Activated T-cell treated with anti-CD3 and anti-CD28 coated beads for 24 hours (primary cell): ENCODE measurements at places on chromosomes 4 and X.

GRCh38 chr4:183253451-183253850 lies 66.6 kb downstream of the CLDN22 start:
- DNase-seq: no peak

GRCh38 chr4:104756837-104757236 lies 262.1 kb upstream of the CXXC4 start:
- DNase-seq: no peak

GRCh38 chrX:153806999-153807575 lies 12.6 kb downstream of the SSR4 start:
- no peak for DNase-seq

GRCh38 chr4:87895964-87896621 lies 63.3 kb downstream of the MEPE start:
- peak; percentile 7 for DNase-seq

GRCh38 chr4:8047837-8048678 lies 108.4 kb upstream of the AFAP1 start:
- DNase-seq: no peak

- DNase-seq: no peak
Measured at GRCh38 chrX:43656005-43656494, at the start of gene MAOA. Gene MAOA, plus strand, starts transcription at chrX:43656299. Its CDS starts 43 bp downstream, at chrX:43656342.

DNA sequence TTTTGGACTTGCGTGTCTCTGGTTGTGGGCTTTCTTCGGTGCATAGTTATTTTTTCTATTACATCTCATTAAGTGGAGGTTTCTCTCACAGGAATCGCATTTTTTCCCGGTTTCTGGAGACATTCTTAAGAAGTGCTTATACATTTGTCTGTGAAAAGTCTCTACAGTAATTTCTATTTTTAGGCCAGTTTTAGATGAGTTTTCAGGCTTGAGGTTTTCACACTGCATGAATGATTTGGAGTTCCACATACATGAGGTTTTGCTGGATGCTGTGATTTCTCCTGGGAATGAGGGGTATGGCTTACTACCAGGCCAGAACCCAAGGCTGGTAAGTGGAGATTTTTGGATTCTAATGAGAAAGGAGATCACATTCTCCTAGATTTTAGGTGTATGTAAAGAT lies 422.6 kb upstream of the SLIT2 start:
- DNase-seq: no peak

DNA sequence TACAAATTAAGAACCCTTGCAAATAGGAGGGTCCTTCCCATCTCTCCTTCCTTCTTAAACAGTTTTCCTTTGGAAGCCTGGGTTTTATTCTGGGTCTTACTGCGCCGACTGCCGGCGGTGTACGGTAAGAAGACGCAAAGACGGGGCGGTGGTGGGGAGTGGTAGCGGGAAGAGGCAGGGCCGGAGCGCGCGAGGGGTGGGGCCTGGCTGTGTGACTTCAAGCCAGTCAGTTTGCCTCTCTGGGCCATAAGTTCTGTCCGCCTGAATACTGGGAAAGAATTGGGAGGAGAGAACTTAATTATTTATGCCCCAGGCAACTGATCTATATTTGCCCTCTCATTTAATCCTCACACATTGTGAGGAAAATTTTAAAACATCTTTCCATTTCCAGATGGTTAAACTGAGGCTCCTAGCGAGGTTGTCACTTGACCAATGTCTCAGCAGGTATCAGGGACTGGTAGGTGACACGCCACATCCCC lies 726 bp upstream of the KANTR start:
- peak; percentile 68 for DNase-seq

DNA sequence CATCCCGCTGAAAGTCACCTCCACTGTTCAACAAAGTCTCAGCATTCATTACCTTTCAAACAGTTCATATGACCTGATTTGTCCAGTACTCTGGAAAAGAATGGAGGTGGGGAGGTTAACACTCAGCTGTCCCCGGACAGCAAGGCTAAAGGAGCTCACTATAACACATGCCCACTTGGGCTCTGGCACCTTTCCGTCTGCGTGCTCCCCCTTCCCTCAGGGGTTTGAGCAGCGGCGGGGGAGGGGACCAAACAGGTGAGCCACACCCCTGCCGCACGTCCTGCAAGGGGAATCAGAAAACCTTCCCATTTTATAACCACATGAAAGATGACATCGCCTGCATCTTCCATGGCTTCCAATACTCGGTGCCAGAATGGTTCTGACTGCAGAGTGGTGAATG lies 39.9 kb upstream of the NFXL1 start:
- DNase-seq: no peak

- no peak for DNase-seq
Measured at GRCh38 chrX:155070663-155070974, 317 bp downstream of the CMC4 start.

- DNase-seq: no peak
Measured at GRCh38 chr4:99205153-99205979, 13.7 kb downstream of the ADH6 start.

DNA sequence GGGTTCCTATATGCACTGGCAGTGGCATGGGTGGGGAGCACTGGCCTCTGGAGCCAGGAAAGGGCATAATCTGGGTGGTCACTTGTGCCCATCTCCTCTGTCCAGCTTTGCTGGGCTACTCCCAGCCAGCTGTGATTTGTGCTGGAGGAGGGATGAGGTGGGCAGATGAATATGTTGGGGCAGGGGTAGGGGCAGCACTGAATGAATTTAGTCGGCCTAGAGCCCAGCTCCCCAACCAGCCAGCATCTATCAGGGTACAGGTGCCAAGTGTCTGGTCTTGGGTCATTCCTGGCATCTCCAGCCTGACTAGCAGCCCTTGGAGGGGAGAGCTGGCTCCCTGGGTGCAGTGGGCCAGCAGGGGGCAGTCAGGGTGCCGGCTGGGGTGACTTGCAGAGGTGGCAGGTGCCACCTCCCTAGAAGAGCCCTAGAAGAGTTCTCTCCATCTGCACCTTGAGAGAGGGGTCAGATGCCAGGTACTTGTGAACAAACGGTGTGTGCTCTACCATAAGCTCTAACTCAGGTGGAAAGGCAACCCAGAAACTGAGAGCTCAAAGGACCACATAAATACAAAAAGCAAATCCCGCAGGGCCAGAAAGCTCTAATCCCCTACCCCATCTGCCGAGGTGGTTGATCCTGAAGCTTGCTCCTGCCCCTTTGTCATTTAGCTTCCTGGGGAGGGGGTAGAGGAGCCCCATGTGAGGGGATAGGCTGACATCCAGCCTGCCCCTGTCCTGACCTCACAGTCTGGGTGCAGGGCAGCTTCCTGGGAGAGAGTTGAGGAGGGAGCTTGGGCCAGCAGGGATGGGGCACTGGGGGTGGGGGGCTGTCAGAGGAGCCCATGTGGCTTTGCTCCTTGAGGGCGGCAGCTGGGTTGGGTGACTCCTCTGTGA lies 2.2 kb downstream of the SORCS2 start:
- DNase-seq: peak; percentile 11

- no peak for DNase-seq
Measured at GRCh38 chr4:124143632-124144031, 568.9 kb downstream of the ANKRD50 start.

- DNase-seq: no peak
Measured at GRCh38 chrX:41288641-41289040, 45.3 kb upstream of the DDX3X start.

DNA sequence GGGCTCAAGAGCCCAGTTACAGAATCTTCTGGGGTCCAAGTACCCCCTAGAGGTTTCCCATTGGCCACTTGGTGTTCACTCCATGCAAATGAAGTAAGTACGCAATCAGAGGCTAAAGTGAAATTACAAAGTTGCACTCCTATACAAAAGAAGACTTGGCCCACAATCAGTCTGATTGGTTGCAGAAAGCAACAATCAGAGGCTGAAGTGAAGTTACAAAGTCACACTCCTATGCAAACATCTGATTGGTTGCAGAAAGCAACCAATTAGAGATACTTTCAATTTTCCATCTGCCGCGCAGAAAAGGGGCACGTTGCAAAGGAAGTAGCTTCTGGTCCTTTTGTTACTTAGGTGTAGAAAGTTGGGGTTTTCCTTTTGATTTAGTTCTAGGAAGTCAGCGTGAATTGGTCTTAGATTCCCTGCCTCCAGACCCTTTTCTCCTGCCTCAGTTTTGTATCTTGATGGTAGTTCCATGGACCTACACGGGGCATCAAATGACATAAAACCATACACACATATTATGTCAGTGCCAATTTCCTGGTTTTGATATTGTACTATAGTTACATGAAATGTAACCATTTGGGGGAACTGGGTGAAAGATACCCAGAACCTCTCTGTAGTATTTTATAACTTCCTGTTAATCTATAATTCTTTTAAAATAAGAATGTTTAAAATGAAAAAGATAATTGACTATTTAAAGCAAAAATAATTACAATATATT lies 12.4 kb upstream of the PIN4 start:
- no peak for DNase-seq

- DNase-seq: peak; percentile 10
Measured at GRCh38 chrX:119870626-119871131, 854 bp downstream of the RNF113A start.

- peak; percentile 34 for DNase-seq
Measured at GRCh38 chrX:47662144-47662657, 3.2 kb upstream of the UXT start.

GRCh38 chr4:141599853-141600252 lies 36.5 kb upstream of the IL15 start:
- no peak for DNase-seq

DNA sequence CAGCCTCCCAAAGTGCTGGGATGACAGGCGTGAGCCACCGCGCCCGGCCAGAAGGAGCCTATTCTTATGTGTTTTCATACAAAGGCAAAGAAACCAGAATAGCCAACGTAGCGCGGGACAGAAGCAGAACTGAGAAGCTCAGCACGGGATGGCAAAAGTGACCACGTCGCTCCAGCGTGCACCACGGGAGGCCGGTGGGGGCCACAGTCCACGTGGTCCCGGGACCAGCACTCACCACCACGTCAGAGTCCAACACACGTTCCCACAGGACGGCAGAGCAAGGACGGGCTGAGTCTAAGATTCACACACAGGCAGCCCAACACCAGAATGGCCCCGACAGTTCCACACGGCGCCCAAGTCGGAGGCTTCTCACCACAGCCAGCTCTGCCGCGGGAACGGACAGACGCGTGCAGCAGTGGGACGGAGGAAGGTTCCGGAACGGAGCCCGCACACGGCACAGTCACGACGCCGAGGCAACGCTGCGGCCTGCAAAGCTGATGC lies 18.8 kb upstream of the GTPBP6 start:
- DNase-seq: no peak

GRCh38 chr4:94406668-94407437 lies 44.9 kb upstream of the PDLIM5 start:
- DNase-seq: peak; percentile 23

- DNase-seq: no peak
Measured at GRCh38 chr4:76957004-76957738, 7.6 kb downstream of the SEPTIN11 start.

DNA sequence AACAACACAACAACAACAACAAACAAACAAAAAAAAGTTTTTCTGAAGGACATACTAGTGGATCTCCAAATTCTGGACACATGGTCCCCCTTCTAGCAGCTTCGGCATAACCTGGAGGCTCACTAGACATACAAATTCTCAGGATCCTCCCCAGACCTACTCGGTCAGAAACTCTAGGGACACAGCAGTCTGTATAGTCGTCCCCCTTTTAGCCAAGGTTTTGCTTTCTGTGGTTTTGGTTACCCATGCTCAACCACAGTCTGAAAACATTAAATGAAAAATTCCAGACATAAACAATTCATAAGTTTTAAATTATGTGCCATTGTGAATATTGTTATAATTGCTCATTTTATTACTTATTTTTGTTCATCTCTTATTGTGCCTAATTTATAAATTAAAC lies 45.2 kb upstream of the SHISA3 start:
- no peak for DNase-seq

DNA sequence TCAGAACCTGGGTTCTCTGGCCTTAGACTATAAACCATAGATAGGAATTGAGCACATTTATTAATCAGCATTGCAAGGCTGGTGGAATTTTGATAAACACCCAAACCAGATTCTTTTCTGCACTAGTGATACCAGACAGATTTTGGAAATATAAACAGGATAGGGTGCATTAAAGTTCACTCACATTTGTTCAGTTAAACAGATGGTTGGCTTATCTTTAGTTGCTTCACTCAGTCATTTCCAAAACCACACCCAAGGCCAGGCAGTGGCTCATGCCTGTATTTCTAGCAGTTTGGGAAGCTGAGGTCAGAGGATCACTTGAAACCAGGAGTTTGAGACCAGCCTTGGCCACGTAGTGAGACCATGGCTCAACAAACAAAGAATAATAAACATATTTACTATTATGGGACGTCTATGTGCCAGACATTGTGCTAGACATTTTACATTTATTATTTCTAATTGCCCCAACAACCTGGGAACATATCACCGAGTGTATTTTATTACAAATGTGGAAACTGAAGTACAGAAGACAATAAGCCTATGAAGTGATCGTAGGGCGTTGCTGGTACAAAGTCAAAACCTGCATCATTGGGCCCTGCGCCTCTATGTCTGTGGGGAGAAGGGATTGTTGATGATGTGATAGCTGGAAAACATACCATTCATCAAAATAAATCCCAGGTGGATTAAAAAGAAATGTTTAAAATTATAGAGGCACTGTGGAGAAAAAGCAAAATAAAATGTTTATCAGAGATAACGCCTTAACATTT lies 15.0 kb downstream of the ADD1 start:
- DNase-seq: no peak

DNA sequence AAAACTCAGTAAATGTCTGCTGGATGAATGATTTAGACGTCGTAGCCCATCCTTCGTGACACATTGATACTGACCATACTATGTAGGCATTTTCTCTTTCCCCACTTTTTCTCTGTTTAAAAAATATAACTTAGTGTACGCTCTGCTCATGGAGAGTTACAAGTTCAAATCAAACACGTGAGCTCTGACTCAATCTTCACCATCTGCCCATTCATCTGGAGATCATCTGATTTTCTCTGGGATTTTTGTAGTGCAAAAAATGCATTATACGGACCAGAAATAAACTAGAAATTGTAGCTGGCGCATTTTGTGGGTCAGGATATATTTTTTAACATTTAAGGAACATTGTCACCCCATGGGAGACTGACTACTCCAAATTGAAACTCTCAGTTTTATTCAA lies 124.7 kb upstream of the FAM9B start:
- no peak for DNase-seq

- DNase-seq: no peak
Measured at GRCh38 chr4:158811216-158811540, 42.4 kb downstream of the FNIP2 start.

DNA sequence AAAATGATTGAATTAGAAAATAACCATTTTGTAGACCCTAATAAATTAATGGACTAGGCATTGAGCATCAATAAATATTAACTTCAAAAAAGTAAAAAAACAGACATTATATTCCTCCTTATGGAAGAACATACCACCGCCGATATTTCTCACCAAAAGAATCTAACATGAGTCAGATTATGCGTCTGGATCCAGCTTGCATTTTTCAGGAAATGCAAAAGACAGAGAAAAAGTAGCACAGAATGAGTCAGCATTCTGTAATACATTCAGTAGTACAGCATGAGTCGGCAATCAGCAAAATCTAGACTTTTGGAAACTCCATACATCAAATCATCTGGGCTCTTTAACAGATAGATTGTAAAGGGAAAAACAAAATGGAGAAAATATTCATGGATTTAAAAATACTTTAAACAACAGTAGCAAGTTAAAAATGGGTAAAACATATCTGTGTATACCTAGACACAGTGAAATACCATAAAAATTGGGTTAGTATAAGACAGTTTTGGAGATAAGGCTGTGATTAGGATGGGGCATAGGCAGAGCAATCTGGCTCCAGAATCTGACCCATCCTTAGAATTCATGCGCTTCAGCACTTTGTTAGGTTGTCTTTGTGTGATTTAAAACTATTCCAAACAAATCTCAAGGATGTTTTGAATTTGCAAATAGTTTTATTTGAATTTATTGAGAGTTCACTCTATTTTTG lies 633.0 kb upstream of the FAM241A start:
- DNase-seq: no peak

- no peak for DNase-seq
Measured at GRCh38 chr4:86554646-86555045, 39.5 kb upstream of the PTPN13 start.
